ENCODE measurements at places on chromosomes 12 and 14. TPM values are rescaled to one million over a fixed set of nuclear protein-coding genes. Genes with fewer than 3 reads are reported as not detected.

The SRRM4 gene
- not detected for polyA plus RNA-seq

The DPF3 gene
- 0.10 TPM for polyA plus RNA-seq

The KRT85 gene
- polyA plus RNA-seq = not detected

The SIX6 gene
- not detected for polyA plus RNA-seq

The PPP1R36 gene
- polyA plus RNA-seq = 0.41 TPM

The KRT75 gene
- 4.9 TPM for polyA plus RNA-seq

The OAS1 gene
- polyA plus RNA-seq = 98.9 TPM

The TMEM229B gene
- 2.2 TPM for polyA plus RNA-seq

The FGF6 gene
- polyA plus RNA-seq = not detected

- DNase-seq = no peak
These were observed 103.5 kb downstream of the FGD4 start for GRCh38 chr12:32502693-32503502.

- DNase-seq = no peak
These were observed 12.0 kb downstream of the KRT5 start for GRCh38 chr12:52508211-52508610.

DNA sequence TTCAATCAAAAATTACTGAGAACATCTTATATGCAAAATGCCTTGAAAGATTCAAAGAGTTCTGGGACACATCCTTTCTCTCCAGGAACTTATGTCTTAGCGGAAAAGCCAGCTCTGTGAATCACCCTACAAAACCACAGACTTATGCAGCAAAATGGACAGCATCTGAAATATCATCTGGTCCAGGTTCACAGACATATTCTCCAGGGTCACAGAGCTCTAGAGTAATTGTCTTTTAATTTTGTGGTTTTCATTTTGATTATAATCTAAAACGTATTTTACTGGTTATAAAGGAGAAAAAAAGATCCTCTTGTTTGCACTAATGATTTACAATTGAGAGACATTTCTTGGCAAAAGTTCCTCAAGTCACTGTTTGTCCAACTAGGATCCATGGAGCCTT lies 246.2 kb downstream of the MSRB3 start:
- DNase-seq = peak; percentile 67

DNA sequence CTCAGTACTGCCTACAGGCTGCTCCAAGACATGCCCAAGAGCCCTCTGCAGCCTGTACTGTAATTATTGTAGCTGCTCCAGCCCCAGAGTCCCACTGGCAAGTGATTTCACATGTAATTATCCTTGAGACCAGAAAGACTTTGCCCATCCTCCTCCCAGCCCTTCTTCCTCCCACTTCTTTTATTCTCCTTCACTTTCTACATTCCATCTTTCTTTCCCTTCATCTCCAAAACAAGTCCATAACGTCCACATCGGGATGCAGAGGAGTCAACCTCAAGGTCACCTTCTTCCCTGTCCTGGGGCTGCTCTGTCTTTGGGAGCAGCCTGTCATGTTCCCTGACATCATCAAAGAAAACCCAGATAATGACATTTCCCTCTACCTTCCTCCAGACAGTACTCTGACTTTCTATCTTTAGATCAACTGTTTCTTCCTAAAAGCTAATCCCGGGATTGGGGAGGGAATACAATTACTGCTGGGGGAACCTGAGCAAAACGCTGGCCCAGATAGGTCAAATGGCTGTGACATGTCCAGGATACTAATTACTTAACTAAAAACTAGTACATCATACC lies 39.1 kb downstream of the SLC8A3 start:
- DNase-seq = no peak

- DNase-seq = no peak
These were observed 28.8 kb upstream of the MAP3K9 start for GRCh38 chr14:70838076-70838475.

- no peak for DNase-seq
These were observed 56.1 kb upstream of the MAP1LC3B2 start for GRCh38 chr12:116502989-116503496.

DNA sequence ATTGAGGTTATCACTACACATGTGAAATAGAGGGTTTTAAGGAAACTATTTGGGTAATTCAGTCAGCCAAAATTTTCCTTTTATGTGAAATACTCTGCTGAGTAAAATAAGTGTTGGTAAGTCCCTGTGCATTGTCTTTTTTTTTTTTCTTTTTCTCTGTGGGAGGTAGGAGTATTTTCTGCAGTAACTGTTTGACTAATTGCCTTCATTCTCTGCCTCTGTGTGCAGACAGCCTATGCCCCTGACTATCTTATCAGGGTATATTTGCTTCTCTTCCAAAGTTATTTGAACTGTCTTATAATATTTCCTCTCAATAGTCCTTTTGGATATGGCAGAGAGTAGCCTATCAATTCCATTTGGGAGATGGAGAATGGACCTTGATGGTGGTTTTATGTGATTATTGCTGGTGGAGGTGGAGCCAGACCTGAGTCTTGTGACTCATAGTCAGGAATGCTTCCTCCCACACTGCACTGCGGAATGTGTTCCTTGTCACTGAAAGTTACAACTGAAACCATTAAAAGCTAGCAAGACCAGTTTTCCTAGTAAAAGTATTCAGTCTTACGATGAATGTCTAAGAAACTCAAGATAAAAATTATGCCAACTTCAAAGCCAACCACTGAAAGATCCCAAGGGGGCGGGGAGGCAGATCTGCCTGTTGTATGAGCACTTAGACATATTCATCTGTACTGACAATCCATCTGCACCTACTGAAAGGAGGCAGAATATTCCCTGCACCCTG lies 40.9 kb upstream of the STXBP6 start:
- DNase-seq = peak; percentile 75

GRCh38 chr14:97554597-97554996 lies 757.4 kb downstream of the VRK1 start:
- DNase-seq = no peak

DNA sequence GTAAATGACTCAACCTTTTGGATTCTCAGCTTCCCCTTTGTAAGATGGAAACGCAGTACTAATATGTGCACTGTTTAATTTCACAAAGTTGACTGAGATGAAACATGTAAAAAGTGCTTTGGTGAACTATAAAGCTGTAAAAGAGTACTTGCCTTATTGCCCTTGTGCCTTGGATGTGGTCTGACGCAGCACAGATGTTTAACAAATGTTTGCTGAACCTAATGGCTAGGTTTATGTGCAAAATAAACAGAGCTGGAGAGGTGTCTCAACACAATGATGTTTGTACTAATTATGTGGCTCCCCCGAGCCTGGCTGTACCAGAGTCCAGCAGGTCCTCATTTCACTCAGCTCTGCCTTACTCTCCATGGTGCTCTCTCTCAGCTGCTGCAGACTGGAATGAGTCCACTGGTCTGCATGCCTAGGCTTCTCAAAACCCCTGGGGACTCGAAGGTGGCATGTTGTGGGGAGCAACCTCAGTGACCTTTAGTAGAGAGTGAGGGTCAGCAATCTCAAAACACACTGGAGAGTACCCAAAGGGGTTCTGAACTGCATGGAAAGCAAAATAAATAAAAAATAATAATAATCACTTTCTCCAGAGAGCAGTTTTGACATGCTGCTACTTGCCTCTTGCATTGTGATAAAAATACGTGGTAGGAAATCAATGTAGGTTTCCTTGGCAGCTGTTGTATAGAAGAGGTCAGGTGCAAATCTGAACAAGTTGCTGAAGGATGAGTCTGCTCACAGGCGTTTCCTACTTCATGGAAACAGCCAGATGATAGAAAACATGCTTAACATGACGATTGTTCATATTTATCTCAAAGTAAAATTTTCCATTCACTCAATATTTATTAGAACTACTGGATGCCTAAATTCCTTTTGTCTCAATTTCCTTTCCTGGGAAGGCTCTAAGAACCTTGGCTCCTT lies 8.5 kb upstream of the AMIGO2 start:
- DNase-seq = peak; percentile 97

DNA sequence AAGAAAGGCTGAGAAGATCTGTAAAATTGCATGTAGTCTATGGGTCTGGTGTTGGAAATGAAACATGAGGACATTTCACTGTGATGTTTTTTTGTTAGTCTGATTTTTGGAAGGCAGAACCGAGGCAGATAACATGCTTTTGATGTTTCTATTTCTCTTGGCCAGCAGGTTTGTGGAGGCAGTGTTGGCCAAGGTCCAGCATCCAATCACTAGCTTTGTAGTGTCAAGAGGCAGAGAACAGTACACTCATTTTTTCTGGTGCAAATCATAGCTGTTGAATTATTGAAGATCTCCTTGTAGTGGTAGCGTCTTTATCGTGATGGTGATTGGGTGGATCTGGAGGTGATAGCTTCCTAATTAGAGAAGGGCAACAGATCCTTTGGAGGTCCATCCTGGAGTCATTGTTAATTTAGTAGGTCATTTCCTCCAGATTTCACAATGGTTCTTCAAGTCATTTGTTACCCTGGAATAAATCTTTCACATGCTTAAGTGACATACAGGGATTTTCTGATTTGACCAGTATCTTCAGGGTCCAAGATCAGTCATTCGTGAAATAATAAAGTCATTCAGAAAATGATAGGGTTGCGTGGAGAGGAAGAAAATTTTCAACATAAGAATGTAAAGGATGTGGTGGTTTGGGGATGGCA lies 252.4 kb upstream of the CPNE8 start:
- no peak for DNase-seq

- no peak for DNase-seq
These were observed 57.1 kb downstream of the ZDHHC17 start for GRCh38 chr12:76820888-76821482.

DNA sequence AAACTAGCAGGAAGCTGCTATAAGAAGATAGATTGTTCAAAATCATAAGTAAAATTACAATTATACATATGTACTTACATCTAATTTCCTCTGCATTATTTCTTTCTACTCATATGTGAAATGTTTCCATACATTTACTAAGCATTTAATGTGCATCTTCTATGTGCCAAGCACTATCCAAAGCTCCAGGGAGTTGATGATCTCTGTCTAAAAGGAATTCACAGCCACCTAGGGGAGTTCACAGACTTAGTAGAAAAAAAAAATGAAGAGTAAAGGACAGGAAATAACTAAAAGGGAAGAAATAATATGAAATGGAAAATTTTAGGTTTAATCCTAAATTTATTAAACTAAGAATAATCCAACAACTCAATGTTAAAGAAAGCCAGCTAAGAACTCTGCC lies 91.7 kb downstream of the EFCAB11 start:
- DNase-seq = no peak

GRCh38 chr12:111606767-111607230 lies 7.7 kb upstream of the ATXN2 start:
- no peak for DNase-seq

- no peak for DNase-seq
These were observed 44.5 kb upstream of the ZDHHC17 start for GRCh38 chr12:76719171-76720041.

DNA sequence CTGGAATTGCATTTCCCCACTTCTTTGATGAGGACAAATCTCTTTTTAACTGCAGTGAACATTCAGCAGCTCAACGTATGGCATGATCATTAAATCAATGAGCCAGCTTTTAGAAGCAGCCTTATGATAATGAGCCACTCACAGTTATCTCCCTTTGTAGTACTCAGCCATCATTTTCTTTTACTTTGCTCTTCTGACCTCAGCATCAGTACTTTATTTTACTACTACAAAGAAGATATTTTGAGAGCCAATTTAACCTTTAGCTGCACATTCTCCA lies 250.0 kb upstream of the CLEC14A start:
- DNase-seq = no peak

- no peak for DNase-seq
These were observed 257.8 kb upstream of the BTG1 start for GRCh38 chr12:92403210-92404175.

DNA sequence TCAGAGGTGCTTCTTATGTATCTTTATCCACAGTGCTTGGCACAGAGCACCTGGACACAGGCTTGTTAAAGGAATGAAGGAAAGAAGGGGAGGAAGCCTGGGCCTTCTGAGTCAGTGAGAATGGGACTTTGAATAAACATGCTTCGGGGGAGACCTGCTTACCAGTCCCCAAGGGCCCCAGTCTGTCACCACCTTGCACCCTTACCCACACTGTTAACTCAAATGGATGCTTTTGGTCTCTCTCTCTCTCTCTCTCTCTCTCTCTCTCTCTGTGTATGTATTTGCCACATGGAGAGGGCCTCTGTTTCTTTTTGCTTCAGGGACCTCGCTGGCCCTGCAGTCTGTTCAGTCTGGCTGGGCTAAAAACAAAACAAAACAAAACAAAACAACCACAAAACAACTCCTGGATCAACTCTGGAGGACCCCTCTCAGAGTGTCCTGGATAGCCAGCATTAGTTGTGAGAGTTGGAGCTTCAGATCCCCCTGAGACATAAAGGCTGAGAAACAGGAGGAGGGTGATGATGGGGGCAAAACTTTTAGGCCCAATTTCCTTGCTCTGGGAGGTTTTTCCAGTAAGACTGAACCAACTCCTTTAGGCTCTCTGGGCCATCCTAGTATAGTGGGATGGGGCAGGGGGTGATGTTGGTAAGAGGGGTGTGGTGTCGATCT lies 1.9 kb downstream of the KIF5A start:
- DNase-seq = no peak

- DNase-seq = no peak
These were observed 22.8 kb downstream of the TMX1 start for GRCh38 chr14:51262868-51263267.

DNA sequence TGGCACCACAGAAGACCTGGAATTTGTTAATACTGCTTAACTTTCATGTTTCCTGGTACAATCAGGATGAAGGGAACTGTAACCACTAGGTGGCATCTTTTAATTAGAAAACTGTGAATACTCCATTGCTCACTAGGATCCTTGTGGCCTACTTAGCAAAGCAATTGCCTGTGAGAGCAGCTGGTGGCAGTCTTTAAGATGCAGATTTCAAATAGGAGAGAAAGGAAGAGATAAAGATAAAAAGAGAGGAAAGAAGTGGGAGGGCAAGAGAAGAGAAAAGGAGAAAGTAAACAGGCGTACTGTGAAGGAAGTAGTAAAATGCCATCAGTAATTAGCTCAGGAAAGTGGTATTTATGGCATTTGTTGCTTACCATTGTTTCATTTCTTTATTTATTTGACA lies 114.5 kb downstream of the RAD51B start:
- DNase-seq = peak; percentile 40

DNA sequence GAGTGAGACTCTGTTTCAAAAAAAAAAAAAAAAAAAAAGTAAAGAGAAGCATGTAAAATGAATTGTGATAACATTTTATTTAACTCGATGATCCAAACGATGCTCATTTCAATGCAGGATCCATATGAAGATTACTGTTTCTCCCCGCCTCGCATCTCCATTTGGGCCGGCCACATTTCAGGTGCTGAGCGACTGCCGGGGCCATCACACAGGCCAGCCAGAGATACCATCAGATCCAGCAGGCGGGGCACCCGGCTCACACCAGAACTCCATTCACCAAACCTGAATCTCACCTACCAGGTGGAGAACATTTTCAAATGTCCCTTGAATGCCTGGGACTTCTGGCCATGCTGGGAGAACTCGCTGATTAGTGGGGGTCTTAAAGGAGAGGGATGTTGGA lies 18.0 kb upstream of the FZD10 start:
- no peak for DNase-seq

GRCh38 chr12:22932431-22932830 lies 307.5 kb downstream of the ETNK1 start:
- no peak for DNase-seq
